Left renal cortex interstitium (tissue), 4 donors: ENCODE measurements at places on chromosomes 2 and 18. TPM values are rescaled to one million over a fixed set of nuclear protein-coding genes. Genes with fewer than 3 reads are reported as not detected.
A peak's percentile ranks its signal among the peaks of the same experiment; 100 is the strongest.

FAM110C gene
- polyA plus RNA-seq = 18.6 TPM

GRCh38 chr2:157592374-157592773 lies 36.3 kb downstream of the ACVR1C start:
- no peak for DNase-seq

GRCh38 chr2:1835581-1836201 lies 91.4 kb upstream of the PXDN start:
- DNase-seq = no peak

GRCh38 chr18:35619464-35619863 lies 37.9 kb downstream of the GALNT1 start:
- DNase-seq = no peak

GRCh38 chr2:2867397-2867979 lies 510.1 kb downstream of the EIPR1 start:
- DNase-seq = no peak

DNA sequence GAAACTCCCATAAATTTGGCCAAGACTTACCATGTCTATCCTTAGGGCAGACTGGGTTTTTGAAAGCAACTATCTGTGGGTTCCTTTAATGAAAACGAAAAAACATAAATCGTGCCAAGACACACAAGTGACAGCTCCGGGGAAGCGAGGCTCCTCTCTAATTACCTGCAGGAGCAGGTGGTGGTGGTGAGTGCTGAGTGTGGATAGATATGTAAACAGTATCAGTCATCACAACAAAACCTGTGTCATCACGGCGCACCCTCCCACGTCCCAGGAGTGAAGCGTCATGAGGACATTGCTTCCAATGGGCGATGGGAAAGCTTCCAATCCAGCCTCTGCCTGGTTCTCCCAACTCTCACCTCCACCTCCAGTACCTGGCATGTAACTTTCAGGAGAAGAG lies 31.3 kb downstream of the ACKR3 start:
- no peak for DNase-seq

GRCh38 chr2:226115832-226116200 lies 683.8 kb downstream of the IRS1 start:
- no peak for DNase-seq

DNA sequence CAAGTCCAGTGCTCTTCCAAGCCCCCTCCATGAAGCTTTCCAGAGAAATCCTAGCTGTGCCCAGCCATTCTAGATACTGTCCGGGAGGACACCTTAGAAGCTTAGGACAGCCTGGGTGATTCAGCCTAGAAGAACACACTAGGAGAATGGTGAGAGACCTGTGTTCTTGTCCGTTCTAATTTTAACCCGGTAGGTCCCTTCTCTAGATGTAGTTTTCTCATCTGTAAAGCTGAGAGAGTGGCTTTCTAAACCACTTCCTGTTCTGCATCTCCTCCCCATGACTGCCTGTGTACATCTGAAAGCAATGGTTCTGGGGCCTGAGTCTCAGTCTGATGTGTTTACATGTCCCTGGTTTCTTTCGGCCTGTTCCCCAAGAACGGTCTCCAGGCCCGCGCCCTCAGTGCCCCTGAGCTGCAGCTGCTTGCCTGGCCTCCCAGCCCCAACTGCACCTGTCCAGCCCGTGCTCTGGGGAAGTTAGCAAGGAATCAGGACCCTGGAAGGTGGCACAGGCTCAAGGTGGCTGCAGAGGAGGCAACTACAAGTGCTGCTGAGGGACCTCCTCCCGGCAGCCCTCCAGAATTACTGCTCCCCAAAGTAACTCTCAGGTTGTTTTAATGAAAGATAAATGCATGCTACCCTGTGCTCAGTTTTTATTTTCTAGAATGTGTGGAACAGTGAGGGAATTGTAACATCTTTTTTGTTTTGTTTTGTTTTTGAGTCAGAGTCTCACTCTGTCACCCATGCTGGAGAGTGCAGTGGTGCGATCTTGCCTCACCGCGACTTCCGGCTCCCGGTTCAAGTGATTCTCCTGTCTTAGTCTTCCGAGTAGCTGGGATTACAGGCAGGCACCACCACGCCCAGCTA lies 105.9 kb downstream of the LBH start:
- DNase-seq = no peak

DNA sequence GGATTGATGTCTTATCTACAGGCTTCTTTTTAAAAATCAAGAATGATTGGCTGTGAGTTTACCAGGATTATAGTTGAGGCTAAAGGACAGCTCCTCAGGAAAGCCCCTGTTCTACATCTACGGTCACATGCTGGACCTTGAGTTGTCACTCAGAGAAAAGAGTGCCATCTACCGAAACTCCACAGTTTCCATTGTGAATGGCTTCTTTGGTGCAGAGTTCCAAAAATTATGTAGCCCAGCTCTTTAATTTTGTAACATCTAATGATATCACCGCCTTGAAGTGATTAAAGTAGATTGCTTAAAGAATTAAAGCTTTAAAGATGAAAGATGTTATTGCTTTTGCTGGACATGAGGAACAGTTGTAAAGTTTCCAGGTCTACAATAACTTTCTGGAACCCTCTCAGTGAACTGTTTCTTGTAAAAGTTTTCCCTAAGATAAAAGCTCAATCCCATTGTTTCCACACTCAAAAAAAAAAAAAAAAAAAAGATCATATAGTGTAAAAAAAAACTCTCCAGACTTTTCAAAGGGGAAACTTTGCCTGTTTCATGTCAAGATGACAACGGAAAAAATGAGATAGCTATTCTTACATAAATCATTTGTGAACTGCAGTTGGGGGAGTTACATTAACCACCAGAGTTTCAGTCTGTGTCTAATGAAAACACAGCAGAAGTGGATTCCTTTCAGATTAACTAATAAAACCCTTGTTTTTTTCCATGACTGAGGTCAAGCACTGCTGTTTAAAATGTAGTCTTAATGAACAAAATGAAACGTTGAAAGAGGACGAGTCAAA lies 4.3 kb downstream of the COL3A1 start:
- no peak for DNase-seq

DNA sequence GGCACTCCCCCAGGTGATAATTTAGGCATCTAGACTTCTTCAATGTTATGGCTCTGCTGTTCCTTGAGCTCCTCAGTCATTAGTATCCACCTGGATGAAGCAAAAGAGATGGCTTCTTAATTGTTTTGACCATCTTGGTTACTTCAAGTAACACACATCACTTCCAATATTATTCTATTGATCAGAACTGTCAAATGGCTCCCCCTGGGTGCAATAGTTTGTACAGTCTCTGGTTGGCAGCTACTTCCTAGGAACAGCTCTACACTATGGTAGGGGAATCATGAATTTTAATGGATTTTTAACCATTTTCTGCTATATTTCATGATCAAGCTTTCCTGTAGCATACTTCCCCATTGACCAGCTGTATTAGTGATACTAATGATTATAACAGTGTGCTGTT lies 157.0 kb downstream of the NYAP2 start:
- no peak for DNase-seq

TLK1 gene
- polyA plus RNA-seq = 50.0 TPM

DNA sequence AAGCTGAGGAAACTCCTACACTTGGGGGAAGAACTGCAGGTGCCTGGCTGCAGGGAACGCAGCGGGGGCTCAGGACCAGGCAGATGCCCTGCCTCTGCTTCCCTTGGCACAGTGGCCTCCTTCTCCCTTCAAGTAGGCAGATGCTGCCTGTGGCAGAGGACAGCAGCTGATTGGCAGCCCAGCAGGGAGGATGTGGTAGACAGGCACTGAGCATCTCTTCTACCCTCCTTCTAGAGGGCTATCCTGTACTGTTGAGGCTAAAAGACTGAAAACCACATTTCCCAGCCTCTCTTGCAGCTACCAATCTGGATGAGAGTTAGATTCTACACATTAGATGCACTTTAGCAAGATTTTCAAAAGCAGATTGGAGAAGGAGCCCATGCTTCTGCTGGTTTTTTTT lies 105.7 kb downstream of the MSH2 start:
- no peak for DNase-seq

- DNase-seq = no peak
These were observed 20.9 kb downstream of the KCNG2 start for GRCh38 chr18:79818631-79819030.

- no peak for DNase-seq
These were observed 21.2 kb upstream of the UGGT1 start for GRCh38 chr2:128069769-128070168.

- no peak for DNase-seq
These were observed 73.1 kb upstream of the PID1 start for GRCh38 chr2:229344151-229344551.

ANKRD53 gene
- polyA plus RNA-seq = 1.7 TPM

UBXN4 gene
- 128 TPM for polyA plus RNA-seq

DNA sequence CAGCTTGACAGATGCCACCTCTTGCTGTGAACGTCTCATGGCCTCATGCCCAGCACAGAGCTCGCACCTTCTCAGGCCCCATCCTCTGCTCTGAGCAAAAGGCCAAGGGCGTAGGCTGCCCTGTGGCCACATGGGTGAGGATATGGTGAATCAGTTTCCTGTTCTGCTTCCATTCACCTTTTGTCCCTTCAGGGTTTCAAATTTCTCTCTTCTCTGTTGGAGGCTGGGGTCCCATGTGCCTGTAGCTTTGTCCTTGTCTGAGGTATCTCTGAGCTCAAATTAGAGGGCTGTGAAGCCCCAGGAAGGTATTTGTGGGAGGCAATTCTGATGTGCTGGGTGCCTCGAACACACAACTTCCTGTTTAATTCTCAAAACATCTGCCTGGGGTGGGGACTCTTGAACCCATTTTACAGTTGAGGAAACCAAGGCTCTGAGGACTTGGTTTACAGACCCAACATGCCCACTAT lies 29.0 kb downstream of the ZAP70 start:
- no peak for DNase-seq

- DNase-seq = no peak
These were observed 287.9 kb upstream of the KLHL29 start for GRCh38 chr2:23096906-23097602.

DNA sequence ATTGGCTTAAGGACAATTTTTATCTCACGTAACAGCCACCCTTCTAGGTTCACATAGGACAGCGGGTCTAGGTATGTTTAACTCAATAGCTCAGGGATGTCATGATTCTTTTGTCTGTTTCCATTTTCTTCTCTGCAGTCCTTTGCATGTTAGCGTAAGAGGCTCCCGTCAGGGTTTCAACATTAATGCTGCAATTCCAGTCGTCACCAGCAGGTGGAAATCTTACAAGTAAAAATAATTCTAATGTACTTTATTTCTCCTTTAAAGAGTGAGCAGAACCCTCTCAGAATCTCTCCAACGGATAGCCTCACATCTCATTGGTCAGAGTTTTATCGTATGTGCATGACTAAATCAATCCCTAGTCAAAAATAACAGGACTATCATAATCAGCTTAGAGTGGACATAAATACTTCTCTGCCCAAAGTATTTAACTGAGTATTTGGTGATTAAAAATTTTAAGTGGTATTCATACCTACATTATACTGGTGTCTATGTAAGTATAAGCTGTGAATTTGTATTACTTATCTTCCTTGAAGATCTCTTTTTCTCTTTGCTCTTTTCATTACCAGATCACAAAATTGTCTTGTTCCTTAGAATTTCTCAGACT lies 487.2 kb upstream of the GCFC2 start:
- peak; percentile 56 for DNase-seq

DNA sequence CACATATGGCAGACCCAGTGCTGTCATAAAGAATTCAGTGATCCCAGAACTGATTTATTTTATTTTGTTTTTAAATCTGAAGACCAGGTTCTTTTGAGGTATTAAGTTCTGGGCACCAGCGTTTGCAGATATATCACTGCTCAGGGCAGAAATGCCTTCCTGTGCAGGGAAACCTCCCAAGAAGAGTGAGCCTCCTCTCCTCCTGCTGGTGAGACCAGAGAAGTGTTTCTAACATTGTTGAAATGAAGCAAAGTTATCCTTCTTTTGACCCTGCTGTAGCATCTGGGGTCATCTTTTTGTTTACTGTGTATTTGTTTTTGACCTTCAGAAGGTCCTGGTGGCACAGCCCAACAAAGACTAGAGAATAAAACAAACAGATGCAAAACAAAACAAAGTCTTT lies 94.0 kb downstream of the AQP4 start:
- no peak for DNase-seq

GRCh38 chr2:3594493-3595281 lies at the start of gene COLEC11:
Gene COLEC11, plus strand, starts transcription at chr2:3595112. Its CDS starts 9,229 bp downstream, at chr2:3604341.
- DNase-seq = no peak

ERBB4 gene
- polyA plus RNA-seq = 34.7 TPM

GAL3ST2 gene
- 0.13 TPM for polyA plus RNA-seq

DNA sequence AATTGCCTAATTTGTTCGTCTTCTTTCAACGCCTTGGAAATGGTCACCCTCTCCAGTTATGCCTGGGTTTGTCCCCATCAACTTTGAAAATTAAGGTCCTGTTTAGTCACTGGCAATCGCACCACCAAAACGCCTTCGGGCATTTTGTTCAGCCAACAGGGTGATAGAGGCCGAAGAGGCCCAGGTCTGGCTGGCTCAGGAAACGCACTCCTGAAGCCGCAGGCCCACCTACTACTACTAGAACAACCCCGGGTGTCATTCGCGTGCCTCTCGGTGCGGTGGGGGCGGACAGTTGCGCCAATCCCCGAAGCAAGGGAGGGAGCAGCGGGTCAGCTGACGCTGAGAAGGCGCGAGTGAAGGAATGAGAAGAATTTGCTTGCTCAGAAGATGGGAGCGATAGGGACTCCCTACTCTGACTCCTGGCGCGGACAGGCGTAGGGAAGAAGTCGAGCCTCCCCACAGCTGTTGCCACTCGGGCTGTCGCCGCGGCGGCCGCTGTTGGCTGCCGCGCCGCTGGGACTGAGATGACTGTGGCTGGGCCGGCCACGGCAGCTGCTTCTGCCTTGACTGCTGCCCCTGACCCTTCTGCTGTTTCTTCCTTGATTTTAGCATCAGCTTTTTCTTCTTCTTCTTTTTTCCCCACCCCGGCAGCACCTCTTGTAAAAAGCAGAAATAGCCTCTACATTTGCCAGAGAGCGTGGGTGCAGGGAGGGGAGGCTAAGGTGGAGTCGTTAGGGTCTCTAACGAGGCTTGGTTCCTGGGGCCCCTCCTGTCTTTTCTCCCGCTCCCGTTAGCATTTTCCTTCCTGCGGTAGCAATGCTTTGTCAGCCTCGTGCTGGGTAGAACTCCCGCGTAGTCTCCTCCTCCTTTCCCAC lies 387.6 kb downstream of the FIGN start:
- peak; percentile 67 for DNase-seq

CNDP1 gene
- 1.8 TPM for polyA plus RNA-seq

- no peak for DNase-seq
These were observed 11.3 kb downstream of the ZNF516 start for GRCh38 chr18:76483780-76484179.

ABCG5 gene
- polyA plus RNA-seq = 0.54 TPM

SLC11A1 gene
- 0.95 TPM for polyA plus RNA-seq

DES gene
- 7.4 TPM for polyA plus RNA-seq

EFHD1 gene
- 78.2 TPM for polyA plus RNA-seq

- no peak for DNase-seq
These were observed 135.0 kb downstream of the ALK start for GRCh38 chr2:29786361-29786760.

ERMN gene
- 0.08 TPM for polyA plus RNA-seq

MRPL53 gene
- 40.6 TPM for polyA plus RNA-seq

TNFRSF11A gene
- 2.6 TPM for polyA plus RNA-seq

MEIS1 gene
- polyA plus RNA-seq = 144 TPM

DNA sequence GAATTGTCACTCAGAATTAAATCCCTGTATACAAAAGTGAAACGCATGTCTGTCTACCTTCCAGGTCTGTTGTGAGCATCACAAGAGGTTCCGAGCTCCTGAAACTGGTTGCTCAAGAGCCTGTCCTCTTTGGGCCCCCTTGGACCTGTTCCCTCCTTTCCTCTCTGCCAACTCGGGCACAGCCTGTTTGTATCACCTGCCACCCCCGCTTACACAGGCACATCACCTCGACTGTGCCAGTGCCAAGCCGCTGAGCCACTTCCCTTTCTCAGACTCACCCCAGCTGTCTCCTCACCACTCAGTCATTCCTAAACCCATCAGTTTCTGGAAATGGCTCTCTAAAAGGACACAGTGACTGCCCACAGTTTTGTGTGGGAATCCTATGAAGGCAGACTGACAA lies 3.1 kb downstream of the EFR3B start:
- no peak for DNase-seq

GRCh38 chr2:17972991-17973390 lies 94.5 kb downstream of the KCNS3 start:
- no peak for DNase-seq
